Mammary epithelial cell (primary cell): ENCODE measurements at places on chromosomes 1 and 21. TPM values are rescaled to one million over a fixed set of nuclear protein-coding genes. Genes with fewer than 3 reads are reported as not detected.
A peak's percentile ranks its signal among the peaks of the same experiment; 100 is the strongest.

The NRAS gene
- polyA plus RNA-seq = 29.2 TPM

The GBP7 gene
- not detected for polyA plus RNA-seq

The DIO1 gene
- not detected for polyA plus RNA-seq

DNA sequence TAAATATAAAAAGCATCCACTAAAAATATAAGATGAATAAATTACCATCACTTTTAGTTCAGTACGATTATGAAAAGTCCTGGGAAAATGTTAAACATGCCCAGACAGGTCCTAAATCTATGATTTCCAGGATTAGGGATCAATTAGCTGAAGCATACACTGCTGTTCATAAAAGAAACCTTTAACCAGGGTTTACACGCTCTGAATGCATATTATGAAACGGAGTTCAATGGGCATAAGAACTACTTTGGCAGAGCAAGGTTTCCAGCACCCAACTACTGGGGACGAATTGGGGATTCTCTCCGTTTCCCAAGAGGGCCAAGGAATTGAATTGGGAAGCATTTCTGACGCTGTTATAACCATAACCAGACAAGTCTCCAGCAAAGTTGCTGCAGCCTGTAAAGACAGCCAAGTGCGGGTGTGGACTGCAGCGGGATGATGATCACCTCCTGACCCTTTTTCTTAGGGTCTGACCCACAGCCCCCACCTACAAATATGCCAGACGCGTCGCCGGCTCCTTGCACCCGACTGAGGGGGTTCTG, 1.6 kb downstream of the SLC30A1 start:
- DNase-seq = no peak

GRCh38 chr21:34510148-34511142, 1.6 kb downstream of the KCNE1 start:
- peak; percentile 39 for DNase-seq

DNA sequence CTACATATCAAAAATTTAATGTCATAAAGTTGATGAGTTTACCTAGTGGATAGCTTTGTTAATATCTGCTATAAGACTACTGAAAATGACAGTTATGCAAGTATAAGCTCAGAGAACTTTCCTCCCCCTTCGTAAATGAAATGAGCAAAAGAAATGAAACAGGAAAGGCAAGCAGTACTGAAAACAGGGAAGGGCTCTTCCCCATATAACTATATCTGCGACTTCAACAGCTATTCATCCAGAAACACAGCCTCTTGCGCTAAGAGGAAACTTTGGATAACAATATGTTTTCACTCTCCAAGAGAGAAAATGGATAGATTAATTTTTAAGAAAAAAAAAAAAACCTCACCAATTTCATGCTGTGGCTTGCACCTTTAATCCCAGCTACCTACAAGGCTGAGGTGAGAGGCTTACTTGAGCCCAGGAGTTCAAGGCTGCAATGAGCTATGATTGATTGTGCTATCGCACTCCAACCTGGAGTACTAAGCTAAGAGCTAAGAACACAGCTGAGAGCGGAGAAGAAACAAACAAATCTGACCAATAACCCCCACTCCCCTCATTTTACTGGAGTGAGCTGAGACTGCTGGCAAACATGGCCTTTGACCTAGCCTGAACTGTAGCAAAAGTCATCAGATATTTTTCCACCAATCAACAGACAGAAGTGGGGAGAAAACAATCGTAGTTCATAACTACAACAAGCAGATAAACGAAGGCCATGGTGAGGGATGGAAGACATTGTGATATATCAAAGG, 29.0 kb downstream of the METTL18 start:
- no peak for DNase-seq

GRCh38 chr1:72324451-72324850, 42.1 kb upstream of the NEGR1 start:
- DNase-seq = no peak

- no peak for DNase-seq
Observed at GRCh38 chr1:16922885-16923431, 1.2 kb downstream of the CROCC start.

DNA sequence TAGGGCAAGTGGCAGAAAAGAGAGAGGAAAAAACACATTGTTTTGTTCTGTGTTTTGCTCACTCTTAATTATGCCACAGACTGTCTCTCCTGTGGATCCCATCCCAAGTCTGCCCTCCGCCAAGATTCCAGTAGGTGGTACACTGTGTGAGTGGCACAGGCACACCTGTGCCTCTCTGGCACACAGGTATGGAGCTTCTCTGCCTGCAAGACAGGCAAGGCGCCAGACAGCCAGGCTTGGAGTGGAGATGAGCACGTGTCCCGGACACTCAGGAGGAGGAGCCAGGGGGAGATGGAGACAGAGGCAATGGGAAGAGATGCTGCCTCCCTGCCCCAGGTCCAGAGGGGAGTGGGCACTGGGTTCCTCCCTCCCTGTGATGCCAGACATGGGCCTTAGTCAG, 6.5 kb upstream of the GRIK3 start:
- DNase-seq = no peak

GRCh38 chr1:21270086-21270689, 20.1 kb downstream of the ECE1 start:
- no peak for DNase-seq

The CELA3A gene
- polyA plus RNA-seq = not detected

DNA sequence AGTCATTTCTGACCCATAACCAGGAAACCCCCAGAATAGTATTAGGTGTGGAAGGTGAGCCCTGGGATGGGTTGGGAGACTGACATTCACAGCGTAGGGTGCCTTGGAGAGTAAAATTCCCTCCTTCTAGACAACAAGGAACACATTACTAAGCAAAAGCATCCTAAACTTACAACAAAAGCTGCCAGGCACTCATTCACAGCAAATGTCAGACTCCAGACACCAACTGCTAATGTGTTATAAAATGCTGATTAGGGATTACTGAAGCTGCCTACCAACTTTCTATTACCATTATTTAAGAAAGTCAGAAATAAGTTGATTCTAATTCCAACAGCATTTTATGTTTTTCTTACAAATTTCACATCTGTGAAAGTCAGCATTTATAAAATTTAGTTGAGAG, 40.0 kb upstream of the C1orf87 start:
- no peak for DNase-seq

The CRYBG2 gene
- polyA plus RNA-seq = 4.5 TPM

DNA sequence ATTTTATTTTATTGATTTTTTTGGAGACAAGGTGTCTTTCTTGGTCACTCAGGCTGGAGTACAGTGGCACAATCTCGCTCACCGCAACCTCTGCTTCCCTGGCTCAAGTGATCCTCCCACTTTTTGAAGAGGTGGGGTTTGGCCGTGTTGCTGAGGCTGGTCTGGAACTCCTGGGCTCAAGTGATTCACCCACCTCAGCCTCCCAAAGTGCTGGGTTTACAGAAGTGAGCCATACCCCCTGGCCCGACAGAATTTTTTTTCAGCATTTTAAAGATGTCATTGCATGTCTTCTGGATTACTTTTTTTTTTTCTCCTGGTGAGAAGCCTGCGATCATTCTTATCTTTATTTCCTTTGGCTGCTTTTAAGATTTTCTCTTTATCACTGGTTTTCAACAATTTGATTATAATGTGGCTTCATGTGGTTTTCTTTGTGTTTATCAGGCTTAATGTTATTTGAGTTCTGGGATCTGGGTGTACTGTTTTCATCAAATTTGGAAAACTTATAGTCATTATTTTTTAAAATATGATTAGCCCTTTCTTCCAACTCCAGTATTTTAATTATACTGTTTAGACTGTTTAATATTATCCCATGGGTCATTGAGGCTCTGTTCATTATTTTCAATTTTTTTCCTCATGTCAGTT, 23.1 kb upstream of the PTBP2 start:
- no peak for DNase-seq

GRCh38 chr1:63984930-63985290, 211.1 kb downstream of the ROR1 start:
- DNase-seq = no peak

The RPRD2 gene
- polyA plus RNA-seq = 12.6 TPM

The SPATA45 gene
- polyA plus RNA-seq = not detected

DNA sequence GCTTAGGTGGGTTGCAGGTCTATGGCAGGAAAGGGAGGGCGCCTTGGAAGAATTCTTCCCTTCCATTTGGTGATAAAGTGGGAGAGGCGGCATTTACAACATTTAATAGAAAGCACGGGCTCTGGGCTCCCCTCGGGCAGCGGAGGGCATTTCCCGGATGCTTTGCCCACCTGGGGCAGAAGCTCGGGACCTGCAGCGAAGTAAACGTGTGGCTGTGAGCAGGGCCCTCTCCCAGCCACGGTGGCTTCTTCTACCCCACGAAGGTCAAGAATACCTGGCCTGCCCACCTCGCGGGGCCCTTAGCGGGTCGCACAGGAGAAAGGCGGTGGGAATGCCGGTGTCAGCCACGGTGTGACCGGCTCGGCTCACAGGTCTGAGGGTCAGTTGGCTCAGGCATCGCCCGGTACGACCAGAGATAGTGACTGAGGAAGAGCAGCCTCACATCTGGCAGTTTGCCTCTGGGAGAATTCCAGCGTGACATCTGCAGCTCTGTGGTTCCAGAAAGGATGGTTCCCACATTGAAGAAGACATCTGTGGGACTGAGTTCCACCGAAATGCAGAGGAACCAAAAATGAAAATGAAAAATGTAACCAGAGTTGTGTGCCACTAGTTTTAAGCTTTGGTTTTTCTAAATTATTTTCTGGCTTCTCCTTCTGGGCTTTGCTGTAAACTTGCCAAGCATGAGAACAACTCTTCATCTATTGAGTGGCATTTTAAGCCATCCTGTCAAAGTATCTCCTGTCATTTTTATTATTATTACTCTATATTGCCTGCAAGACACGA, 720 bp upstream of the F3 start:
- peak; percentile 36 for DNase-seq

GRCh38 chr21:17348849-17349248, 164.0 kb upstream of the CXADR start:
- no peak for DNase-seq

The ROR1 gene
- 11.5 TPM for polyA plus RNA-seq

DNA sequence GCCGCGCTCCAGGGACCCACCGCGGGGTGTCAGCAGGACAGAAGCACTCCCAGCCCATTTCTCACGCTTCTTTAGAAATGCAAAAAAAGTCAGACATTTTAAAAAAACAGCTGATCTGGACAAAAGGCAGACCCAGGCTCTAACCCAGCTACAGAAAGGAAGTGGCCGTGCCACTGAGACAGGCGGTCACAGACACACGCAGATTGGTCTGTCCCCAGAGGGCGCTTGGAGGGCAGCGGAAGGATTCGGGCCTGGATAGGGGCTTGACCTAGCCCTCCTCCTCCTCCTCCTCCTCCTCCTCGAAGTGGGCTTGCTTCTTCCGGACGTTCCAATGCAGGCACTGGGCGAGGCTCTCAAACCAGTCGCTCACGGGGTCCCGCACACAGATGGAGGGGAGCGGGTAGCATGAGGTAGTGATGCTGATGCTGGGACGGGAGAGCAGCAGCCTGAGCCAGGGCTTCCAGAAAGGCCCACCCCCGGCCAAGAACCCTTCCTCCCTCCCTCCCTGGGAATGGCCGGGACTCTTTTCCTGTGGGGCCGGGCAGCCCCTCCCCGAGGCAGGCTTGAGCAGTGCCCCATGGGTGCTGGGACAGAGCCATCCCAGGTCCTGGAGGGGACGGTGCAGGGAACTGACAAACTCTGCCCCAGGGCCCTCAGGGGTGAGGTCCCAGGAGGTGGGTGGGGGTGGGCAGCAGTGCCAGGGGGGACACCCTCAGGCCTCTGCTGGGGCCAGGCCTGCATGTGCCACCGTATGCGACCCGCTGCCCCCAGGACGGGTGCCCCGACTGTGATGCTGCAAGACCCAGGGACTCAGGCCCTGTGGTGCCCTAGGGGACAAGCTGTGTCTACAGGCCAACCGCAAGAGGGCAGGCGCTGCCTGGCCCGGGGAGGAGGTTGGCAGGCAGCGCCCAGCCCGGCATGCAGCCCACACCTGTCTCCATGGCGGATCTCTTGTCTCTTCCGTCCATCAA, 25.3 kb downstream of the NADK start:
- no peak for DNase-seq

- no peak for DNase-seq
Observed at GRCh38 chr1:47529520-47530098, 91.8 kb downstream of the FOXD2 start.

The SLFNL1 gene
- polyA plus RNA-seq = 0.02 TPM

DNA sequence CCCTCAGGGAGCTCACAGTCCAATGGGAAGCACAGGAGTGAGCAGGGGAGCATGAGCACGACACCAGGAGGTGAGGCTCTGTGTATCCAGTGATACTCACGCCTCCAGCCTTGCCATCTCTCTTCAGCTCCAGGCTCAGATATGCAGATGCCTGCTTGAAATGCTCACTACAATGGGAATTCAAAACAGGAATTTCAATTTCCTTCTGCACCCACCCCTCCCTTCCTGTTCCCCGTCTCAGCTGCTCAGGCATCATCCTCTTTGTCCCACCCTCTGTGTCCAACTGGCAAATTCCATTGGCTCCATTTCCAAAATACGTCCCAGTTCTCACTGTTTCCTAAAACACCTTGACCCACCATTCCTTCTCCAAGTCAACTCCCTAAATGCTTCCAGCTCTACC, 58.9 kb downstream of the FBXO2 start:
- no peak for DNase-seq

The RCSD1 gene
- 3.1 TPM for polyA plus RNA-seq

DNA sequence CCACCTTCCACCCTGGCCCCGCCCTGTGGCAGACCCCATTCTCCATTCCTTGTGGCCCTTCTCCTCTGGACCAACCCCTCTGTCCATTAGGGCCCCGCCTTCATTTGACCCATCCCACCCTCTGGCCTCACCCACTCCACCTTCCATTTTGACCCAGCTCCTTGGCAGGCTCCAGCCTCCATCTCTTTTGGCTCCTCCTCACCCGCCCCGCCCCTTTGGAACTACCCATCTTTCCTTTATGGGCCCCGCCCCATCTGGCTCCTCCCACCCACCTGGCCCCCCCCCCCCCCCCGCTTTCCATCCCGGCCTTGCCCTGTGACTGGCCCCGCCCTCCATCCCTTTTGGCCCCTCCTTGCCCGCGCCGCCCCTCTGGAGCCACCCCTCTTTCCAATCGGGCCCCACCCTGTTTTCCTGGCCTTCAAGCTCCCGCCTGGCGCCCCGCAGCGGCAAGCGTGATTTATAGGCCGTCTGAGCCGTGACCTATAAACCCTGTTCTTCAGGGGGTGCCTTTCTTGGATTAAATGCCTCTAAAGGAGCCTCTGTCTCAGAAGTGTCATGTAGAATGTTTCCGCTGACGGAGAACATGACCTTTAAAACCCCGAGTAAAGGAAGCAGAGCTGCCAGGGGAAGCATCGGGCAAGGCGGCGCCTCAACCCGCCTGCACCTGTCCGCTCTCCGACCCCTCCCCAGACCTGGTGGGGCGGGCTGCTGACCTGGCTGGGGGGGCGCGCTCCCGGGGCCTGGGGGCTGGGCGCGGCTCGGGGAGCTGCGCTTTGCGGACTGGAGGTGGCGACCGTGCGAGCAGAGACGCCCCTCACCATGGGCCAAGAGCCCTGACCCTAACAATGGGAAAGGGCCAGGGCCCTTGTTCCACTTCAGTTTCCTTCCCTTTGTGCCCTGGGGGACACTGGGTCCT, 178.0 kb downstream of the CAMTA1 start:
- DNase-seq = no peak

The JAM2 gene
- 0.01 TPM for polyA plus RNA-seq

GRCh38 chr1:11339346-11340232, 66.6 kb downstream of the UBIAD1 start:
- no peak for DNase-seq
